ENCODE measurements at places on chromosomes 12 and 14.

GRCh38 chr14:60206837-60207533 is 41.8 kb upstream of the DHRS7 start:
- H3K4me1 ChIP-seq, result no peaks in the 10 kb centered on the region
- no peak overlapping the region for H3K27ac ChIP-seq
- peaks cover 39% of the 10 kb centered on the region for H3K27me3 ChIP-seq
- no peak overlapping the region for H3K4me3 ChIP-seq
- H3K36me3 ChIP-seq, result no peaks in the 10 kb centered on the region
- DNase-seq, result no peak

DNA sequence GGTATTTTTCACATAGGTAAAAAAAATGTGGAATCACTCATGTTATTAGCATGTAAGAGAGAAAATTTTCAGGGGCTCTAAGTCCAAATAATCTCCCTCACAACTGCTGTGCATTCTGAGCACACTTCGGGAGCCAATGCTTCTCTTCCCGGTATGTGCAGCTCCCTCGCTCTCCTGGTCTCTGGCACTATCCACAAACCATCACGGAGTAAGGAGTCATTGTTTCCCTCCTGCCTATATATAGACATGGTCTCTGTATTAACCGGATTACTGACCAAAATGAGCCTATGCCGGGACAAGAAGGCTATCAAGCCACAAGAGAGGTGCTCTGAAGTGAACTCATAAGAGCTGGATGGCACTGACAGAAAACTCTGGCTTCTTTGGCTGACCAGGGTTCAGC is 13.4 kb downstream of the HECTD4 start:
- no peak overlapping the region for H3K4me3 ChIP-seq
- H3K27ac ChIP-seq, result no peak overlapping the region
- H3K4me1 ChIP-seq, result peaks cover 17% of the 10 kb centered on the region
- no peaks in the 10 kb centered on the region for H3K27me3 ChIP-seq
- no peaks in the 10 kb centered on the region for H3K36me3 ChIP-seq
- no peak for DNase-seq

DNA sequence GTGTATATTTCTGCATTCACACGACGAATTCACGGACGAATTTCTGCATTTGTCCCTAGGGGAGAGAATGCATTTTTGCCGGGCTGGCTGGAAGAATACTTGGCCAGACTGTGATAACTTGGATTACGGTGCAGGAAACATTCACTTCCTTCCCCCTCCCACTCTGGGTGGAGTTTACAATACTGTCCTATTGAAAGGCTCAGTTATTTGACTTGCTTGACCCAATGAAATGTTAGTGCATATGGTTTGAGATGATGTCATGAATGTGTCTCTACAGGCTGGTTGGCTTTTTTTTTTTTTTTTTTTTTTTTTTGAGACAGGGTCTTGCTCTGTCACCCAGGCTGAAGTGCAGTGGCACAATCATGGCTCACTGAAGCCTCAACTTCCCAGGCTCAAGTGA is 90.7 kb upstream of the NOS1 start:
- peaks cover 10% of the 10 kb centered on the region for H3K27me3 ChIP-seq
- DNase-seq, result no peak
- no peak overlapping the region for H3K4me3 ChIP-seq
- H3K4me1 ChIP-seq, result peaks cover 1% of the 10 kb centered on the region

DNA sequence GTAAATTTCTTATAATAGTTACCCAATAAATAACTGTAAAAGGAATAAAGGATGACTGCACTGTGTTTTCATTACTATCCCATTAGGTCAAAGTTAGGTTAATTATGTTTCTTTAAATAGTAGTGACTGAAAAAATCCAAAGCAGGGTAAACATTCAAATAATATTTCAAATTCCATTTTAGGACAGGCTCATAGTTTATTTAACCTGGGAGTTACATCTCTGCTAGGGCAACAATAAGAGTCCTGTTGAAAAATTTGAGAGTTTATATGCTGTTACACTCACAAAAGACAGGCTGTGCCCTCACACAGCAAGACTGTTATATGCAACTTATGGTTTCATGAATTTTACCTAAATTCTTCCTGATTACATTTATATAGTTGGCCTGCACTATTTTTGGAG is 8.0 kb downstream of the ERP27 start:
- H3K4me1 ChIP-seq, result peaks cover 49% of the 10 kb centered on the region
- H3K27me3 ChIP-seq, result no peaks in the 10 kb centered on the region
- peak overlapping the region; percentile 75 for H3K27ac ChIP-seq
- peak overlapping the region; percentile 22 for H3K4me3 ChIP-seq
- H3K36me3 ChIP-seq, result peaks cover 3% of the 10 kb centered on the region

DNA sequence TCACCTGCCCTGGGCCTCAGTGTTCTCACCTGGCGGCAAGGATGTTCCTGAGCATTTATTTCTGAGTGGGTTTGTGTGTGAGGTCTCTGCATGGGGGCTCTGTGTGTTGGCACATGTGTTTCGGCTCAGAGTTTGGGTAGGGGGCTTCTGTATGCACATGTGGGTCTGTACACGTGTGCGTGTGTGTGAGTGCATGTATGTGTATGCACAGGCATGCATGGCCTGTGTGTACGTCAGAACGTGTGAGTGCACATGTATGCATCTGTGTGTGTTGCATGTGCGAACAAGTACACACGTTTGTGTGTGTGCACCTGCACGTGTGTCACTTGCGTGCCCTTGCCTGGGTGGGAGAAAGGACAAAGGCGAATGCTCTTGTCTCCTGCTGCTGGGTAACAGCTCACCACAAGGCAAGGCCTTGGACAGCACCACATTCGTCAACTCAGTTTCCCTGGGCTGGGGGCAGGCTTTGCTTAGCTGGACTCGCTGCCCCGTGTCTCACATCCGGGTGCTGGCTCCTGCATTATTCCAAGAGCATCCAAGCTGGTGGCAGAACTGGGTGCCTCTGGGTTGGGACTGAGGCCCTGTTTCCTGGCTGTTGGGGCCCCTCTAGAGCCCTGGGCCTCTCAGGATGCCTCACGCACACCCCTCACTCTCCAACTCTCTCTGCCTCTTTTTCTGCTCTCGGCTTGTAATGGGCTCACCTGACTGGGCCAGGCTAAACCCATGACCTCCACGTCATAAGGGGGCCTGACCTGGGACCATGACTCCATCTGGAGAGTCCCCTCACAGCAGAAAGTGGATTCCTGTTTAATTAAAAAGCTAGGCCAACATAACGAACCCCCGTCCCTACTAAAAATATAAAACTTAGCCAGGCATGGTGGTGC is 153.6 kb upstream of the C14orf180 start:
- no peaks in the 10 kb centered on the region for H3K4me1 ChIP-seq
- no peak for DNase-seq
- H3K27ac ChIP-seq, result no peak overlapping the region
- H3K36me3 ChIP-seq, result no peaks in the 10 kb centered on the region
- no peaks in the 10 kb centered on the region for H3K27me3 ChIP-seq

DNA sequence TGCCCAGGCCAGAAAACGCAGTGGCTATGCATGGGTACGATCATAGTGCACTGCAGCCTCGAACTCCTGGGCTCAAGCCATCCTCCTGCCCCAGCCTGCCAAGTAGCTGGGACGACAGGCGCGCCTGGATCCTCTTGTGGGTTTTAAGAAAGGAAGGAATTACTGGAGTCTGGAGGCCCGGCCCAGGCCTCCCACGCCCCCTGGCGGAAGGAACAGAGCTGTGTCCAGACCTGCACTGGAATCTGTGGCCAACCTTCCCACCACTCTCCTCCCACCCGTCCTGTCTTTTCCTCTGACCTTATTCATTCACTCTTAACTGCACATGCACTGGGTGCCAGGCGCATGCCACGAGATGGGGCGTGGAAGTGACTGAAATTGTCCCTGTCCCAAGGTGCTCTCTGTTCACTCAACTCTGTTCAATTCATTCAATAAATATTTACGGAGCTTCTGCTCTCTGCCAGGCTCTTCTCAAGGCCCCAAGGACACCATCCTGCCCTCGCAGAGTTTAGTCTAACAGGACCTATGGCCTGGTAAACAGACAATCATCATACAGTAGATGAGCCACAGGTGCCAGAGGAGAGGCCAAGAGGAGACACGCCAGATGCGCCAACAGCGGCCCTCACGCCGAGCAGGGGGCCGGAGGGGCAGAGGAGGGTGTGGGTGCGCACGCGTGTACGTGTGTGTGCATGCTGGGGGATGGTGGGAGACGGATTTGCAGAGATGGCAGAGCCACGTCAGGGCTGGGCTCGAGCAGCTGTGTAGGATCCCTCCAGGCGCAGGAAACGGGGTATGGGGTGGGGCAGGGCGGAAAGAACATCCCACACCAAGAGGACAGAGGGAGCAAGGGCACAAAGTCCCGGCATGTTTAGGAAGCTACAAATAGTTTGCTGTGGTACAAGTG is 13.7 kb upstream of the TMEM106C start:
- DNase-seq, result peak; percentile 91
- peaks cover 4% of the 10 kb centered on the region for H3K27me3 ChIP-seq
- H3K4me3 ChIP-seq, result no peak overlapping the region
